AML-193 (cell line): ENCODE measurements at places on chromosomes 6 and 20.
A peak's percentile ranks its signal among the peaks of the same experiment; 100 is the strongest.

DNA sequence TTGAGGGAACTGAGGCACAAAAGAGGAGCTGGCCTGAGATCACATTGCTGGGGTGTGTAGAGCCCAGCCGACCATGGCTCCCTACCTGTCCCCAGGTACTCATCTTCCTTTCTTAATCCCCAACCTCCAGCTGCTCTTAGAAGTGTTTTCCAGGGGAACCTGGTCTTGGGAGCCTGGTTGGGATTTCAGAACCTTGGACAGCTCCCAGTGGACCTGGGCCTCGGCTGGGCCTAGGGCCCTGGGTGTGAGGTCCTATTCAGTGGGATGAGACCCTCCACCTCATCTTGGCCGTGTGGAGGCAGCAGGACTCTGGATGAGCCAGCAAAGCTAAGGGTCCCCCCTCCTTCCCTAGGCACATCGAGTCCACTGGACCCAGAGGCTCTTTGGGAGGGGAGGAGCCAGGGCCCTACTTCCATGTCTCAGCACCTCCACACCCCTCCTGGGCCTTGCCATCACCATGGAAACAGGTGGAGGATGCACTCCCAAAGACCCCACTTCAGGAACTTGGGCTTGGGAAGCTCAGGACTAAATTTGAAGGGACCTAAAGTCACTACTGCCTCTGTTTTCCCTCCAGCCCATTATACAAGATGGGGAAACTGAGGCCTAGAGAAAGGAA lies 38.5 kb downstream of the DLGAP4 start:
- no peak for DNase-seq

- DNase-seq: peak; percentile 31
These were observed 288.8 kb downstream of the ADGB start for GRCh38 chr6:146887447-146888077.

GRCh38 chr6:4809999-4810918 lies 34.1 kb downstream of the CDYL start:
- no peak for DNase-seq

DNA sequence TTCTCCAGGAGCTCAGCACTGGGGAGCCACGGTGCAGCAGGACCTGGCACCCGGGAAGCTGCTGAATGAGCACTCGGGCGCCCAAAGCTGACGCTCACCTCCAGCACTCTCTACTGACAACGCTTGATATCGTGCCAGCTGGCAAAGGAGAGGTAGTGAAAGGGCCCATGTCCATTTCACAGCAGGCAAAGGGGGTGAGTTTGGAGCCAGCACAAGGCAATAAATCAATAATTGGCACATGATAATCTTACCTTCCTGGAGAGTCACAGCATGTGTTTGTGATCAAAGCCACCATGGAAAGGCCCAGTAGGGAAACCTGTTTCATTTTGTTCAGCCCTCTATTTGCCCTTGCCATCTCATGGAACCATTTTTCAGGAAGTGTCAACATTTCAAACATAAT lies 23.3 kb upstream of the SMIM26 start:
- no peak for DNase-seq

GRCh38 chr20:13953227-13953626 lies 37.2 kb downstream of the SEL1L2 start:
- DNase-seq: no peak
